ENCODE measurements at places on chromosomes 1 and 21.

GRCh38 chr1:169121146-169121923 is 14.8 kb downstream of the ATP1B1 start:
- no peak for DNase-seq

- DNase-seq = no peak
Measured at GRCh38 chr1:17184161-17184665, 20.7 kb upstream of the PADI1 start.

GRCh38 chr1:205009670-205010069 is 33.3 kb upstream of the CNTN2 start:
- DNase-seq = no peak

DNA sequence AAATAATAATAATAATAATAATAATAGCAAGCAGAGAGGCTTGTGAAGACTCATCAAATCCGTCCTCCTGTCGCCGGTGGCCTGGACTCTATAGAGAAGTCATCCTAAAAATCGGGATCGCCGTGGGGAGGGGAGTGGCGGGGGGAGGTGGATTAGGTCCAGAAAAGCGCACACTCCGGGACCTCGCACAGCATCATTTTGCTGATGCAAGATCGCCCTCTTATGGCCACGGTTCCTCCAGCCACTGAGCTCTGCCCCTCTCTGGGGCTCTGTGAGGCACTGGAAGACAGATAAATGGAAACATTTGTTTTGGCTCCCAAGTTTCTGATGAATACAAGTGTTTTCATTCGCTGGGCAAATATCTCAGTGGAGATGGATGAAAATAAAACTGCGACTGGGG is 612.0 kb downstream of the MATN1 start:
- no peak for DNase-seq

DNA sequence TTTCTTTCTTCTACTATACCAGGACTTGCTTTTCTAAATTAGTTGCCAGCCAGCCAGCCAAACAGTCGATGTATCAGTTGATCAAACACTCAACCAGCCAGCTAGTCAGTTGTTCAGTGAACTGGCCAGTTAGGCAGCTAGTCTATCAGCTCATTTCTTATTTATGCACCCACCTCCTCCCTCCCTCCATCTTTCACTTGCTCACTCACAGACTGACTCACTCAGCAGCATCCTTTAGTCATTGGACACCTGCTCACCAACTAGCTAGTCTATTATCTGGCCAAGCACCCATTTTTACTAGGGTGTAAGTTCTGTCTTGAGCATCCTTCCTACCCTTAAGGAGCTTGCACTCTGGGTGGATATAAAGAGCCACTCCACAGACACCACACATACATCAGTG is 5.9 kb upstream of the SPRR4 start:
- DNase-seq = no peak

DNA sequence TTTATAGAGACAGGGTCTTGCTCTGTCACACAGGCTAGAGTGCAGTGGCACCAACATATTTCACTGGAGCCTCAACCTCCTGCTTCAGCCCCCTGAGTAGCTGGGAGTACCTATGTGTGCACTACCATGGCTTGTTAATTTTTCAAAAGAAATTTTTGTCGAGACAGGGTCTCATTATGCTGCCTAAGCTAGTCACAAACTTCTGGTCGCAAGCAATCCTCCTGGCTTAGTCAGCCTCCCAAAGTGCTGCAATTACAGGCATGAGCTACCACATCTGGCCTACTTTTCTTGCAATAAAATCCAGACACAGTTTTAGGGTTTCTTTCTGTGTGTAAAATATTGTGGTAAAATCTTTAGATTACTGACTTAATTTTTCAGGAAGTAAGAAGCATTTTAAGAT is 27.9 kb upstream of the NTPCR start:
- DNase-seq = no peak

- no peak for DNase-seq
Measured at GRCh38 chr1:96522927-96523326, 198.7 kb upstream of the PTBP2 start.

- no peak for DNase-seq
Measured at GRCh38 chr1:41239988-41240610, 2.0 kb downstream of the SCMH1 start.

GRCh38 chr1:166852918-166853317 is 13.6 kb downstream of the POGK start:
- no peak for DNase-seq

DNA sequence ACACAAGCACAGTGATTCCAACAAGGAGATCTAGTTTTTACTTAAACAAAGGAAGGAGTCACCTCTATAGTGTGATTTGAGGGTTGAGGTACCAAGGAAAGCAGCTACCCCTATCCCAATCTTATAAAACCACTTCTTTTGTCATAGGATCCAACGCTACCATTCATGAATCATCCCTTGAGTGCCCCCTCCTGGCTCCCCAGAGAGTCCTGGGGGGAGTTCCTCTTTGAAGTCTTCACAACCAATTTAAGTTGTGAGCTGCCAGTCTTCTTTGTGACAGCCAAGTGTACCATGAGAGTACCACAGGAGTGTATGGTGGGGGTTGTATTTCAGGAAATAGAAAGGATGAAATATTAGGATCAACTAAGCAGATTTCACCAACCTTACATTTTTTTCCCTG is 39.1 kb upstream of the NHLH2 start:
- no peak for DNase-seq

- DNase-seq = no peak
Measured at GRCh38 chr1:73310797-73311381, 887.1 kb downstream of the LRRIQ3 start.

GRCh38 chr1:185701650-185702049 is 32.5 kb upstream of the HMCN1 start:
- DNase-seq = no peak

DNA sequence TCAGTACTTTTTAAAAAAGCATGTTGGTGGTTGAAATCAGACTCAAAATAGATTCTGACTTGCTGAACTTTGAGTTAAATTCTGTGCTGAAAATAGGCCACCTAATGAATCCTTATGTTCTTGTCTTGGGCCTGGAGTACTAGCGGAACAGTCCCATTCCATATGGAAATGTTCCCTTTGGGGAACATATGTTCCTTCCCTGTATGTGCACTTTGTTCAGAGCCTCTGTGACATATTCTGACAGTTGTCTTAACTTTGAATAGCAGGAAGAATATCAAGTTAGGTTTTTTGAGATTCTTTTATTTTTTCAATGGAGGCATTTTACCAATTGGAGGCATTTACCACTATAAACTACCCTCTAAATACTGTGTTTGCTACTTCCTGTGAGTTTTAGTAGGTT is 1667.8 kb downstream of the PLA2G4A start:
- DNase-seq = no peak

GRCh38 chr21:25387665-25388064 is 219.6 kb downstream of the MRPL39 start:
- DNase-seq = no peak

GRCh38 chr21:42830456-42831455 is 48.6 kb downstream of the WDR4 start:
- no peak for DNase-seq

DNA sequence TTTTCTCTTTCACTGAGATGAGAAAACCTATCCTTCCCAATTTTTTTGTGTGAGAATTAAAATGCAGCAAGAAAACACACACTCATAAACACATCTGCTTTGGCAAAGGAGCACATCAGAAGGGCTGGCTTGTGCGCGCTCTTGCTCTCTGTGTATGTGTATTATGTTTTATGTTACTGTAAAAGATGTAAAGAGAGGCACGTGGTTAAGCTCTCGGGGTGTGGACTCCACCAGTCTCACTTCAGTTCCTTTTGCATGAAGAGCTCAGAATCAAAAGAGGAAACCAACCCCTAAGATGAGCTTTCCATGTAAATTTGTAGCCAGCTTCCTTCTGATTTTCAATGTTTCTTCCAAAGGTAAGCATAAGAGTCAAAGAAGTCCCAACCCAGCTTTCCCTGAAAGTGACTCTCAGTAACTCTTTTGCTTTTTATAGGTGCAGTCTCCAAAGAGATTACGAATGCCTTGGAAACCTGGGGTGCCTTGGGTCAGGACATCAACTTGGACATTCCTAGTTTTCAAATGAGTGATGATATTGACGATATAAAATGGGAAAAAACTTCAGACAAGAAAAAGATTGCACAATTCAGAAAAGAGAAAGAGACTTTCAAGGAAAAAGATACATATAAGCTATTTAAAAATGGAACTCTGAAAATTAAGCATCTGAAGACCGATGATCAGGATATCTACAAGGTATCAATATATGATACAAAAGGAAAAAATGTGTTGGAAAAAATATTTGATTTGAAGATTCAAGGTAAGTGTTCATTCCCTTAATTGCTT is at the start of gene CD2:
TSS of gene CD2 (plus strand) at position 233 of the 780 bp plus-strand sequence. CDS start at position 296, 63 bp downstream.
- no peak for DNase-seq

GRCh38 chr1:208089761-208090370 is 154.3 kb downstream of the PLXNA2 start:
- DNase-seq = no peak

GRCh38 chr21:37532868-37533780 is 166.6 kb downstream of the DYRK1A start:
- DNase-seq = peak; percentile 39

GRCh38 chr1:72462186-72462905 is 180.0 kb upstream of the NEGR1 start:
- DNase-seq = no peak

DNA sequence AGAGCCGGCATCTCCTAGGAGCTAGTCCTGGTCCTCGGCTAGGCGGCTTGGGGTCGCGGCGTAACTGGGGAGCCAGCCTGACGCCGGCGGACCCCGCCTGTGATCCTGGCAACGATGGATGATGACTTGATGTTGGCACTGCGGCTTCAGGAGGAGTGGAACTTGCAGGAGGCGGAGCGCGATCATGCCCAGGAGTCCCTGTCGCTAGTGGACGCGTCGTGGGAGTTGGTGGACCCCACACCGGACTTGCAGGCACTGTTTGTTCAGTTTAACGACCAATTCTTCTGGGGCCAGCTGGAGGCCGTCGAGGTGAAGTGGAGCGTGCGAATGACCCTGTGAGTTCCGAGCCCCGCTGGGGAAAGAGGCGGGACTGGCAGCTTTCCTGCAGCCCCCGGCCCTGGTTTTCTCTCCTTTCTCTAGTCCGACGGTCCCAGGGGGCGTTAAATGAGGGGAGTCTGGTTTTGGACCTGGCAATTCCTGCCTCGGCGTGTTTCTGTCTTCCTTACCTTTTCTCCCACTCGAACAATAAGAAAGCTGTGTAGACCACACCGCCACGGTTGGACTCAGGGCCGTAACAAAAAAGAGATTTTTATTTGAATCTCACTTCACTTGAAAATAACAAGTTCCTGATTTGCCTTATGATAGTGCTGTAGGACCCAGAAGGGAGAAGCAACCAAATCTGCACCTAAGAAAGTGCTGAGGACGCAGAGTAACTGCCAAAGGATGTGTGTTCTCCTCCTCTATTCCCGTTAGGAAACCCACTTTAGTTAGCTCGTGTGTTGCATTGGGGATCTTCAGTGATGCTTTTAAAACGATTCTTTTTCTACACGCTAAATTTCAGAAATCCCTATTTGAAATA is at the start of gene SPRTN:
TSS of gene SPRTN (plus strand) at position 24 of the 859 bp plus-strand sequence. CDS start at position 115, 91 bp downstream.
- DNase-seq = no peak

DNA sequence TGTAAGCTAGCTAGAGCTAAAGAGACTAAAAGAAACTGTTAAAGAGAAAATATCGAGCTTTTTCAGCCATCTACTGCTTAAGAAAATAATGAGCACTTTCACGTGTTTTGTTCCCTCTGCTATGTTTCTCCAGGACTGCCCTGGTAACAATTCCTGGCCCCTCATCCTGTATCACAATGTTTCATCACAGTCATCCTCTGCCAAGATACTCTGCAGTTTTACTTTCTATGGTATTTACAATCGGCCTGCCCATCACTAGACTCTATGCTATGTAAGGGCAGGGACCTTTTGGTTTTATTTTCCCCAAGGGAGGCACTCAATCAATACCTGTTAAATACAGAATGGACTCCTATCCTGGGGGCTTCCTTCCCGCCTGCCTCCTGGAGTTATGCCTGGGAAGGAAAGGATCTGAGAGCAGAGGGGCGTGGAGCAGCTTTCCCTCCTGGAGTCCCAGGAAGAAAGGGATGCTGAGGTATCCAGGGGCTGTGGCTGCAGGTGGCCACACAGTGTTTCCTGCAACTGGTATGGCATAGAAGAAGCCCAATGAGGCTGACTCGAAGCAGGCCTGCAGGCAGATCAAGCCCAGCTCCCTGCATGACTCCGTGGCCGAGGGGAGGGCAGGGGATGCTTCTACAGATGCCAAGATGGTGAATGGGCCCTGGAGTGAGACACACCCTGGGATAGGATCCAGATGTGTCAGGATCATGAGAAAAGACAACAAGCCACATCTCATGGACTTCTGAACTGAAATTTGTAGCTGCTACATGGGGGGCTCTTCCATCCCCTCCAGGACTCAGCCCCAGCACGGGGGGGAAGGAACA is 52.9 kb downstream of the MATN1 start:
- peak; percentile 12 for DNase-seq

DNA sequence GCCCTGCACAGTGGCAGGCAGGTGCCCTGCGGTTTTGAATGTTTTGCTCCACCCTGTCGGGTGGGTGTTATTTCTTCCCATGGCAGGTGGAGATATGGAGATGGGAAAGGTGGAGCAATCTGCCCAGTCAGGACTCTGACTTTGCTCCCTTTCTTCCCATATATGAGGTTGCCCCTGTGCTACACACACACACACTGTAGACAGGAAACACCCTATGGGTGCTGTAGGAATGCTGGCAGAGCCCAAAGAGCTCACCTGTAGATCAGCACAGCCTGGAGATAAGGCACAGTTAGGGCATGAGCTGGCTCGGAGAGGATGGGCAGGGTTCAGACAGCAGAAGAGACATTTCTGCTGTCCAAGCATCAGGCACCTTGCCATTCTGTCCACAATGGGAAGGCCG is 246.0 kb upstream of the AJAP1 start:
- no peak for DNase-seq

DNA sequence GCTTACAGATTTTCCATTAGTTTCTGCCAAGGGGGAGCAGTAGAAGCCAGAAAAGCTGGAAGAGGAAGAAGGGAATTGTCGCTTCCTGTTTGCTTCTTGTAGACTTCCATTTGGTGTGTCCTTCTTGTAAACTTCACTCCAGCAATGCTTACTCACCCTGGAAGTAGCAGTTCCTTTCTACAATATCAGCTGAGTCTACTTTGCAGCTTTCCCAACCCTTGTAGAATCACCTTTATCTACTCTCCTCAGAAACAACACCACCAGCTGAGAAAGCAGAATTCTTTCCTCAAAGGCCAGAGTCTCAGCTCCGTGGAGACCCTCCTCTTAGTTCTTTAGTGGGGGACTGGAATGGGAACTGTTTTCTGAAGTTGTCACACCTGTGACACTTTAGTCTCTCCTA is 1136.7 kb upstream of the TMPRSS15 start:
- no peak for DNase-seq

GRCh38 chr1:890661-891060 is 33.1 kb upstream of the SAMD11 start:
- no peak for DNase-seq

DNA sequence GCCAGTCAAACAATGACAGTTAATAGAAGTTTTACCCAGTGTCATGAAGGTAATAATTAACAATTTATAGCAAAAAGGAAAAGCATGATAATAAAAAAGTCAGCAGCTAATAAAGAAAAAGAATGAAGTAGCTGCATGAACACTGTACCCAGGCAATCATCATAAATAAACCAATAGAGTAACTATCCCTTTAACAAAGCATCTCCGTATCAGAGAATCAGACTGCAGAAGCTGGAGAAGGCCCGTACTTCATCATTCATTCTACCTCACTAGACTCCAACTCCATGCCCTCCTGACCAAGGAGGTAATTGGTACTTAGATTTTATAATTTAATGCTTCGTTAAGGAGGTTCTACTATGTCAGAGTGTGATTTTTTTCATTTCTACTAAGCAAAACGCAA is 140.5 kb downstream of the NEGR1 start:
- no peak for DNase-seq

All from HS-27A (cell line).